ENCODE measurements at places on chromosomes 4 and X. TPM values are rescaled to one million over a fixed set of nuclear protein-coding genes. Genes with fewer than 3 reads are reported as not detected.
A peak's percentile ranks its signal among the peaks of the same experiment; 100 is the strongest.

DNA sequence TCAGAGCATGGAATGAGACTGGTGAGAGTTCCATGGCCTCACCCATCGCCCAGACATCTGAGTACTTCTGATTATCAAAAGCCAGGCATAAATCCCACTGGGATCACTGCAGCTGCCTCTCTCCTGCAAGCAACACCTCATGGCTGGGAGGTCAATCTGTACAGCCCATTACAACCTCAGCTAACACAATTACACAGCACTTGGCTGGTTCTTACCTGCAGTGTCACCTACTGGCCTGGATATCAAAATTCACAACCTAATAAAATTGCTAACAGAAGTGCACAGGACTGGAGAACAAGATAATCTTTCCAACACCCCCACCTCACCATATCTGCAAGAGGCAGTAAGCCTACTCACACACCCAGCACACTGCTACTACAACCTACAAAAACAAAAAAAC is 341.7 kb upstream of the NDST3 start:
- H3K27ac ChIP-seq = no peak overlapping the region
- no peak overlapping the region for H3K4me3 ChIP-seq
- no peak for DNase-seq
- H3K27me3 ChIP-seq = no peaks in the 10 kb centered on the region
- H3K4me1 ChIP-seq = no peaks in the 10 kb centered on the region

Gene ART3
- total RNA-seq = not detected

GRCh38 chr4:3041192-3042142 is 32.9 kb downstream of the HTT-AS start:
- no peaks in the 10 kb centered on the region for H3K27me3 ChIP-seq
- H3K4me1 ChIP-seq = no peaks in the 10 kb centered on the region
- H3K27ac ChIP-seq = no peak overlapping the region

- H3K36me3 ChIP-seq = no peaks in the 10 kb centered on the region
- no peak for DNase-seq
- no peaks in the 10 kb centered on the region for H3K27me3 ChIP-seq
- H3K27ac ChIP-seq = peak overlapping the region; percentile 84
- peaks cover 19% of the 10 kb centered on the region for H3K4me1 ChIP-seq
These were observed 571 bp downstream of the TLR6 start for GRCh38 chr4:38856046-38856445.

All from HCT116 (cell line).